ENCODE measurements at places on chromosomes 3 and 15. TPM values are rescaled to one million over a fixed set of nuclear protein-coding genes. Genes with fewer than 3 reads are reported as not detected.
A peak's percentile ranks its signal among the peaks of the same experiment; 100 is the strongest.

DNA sequence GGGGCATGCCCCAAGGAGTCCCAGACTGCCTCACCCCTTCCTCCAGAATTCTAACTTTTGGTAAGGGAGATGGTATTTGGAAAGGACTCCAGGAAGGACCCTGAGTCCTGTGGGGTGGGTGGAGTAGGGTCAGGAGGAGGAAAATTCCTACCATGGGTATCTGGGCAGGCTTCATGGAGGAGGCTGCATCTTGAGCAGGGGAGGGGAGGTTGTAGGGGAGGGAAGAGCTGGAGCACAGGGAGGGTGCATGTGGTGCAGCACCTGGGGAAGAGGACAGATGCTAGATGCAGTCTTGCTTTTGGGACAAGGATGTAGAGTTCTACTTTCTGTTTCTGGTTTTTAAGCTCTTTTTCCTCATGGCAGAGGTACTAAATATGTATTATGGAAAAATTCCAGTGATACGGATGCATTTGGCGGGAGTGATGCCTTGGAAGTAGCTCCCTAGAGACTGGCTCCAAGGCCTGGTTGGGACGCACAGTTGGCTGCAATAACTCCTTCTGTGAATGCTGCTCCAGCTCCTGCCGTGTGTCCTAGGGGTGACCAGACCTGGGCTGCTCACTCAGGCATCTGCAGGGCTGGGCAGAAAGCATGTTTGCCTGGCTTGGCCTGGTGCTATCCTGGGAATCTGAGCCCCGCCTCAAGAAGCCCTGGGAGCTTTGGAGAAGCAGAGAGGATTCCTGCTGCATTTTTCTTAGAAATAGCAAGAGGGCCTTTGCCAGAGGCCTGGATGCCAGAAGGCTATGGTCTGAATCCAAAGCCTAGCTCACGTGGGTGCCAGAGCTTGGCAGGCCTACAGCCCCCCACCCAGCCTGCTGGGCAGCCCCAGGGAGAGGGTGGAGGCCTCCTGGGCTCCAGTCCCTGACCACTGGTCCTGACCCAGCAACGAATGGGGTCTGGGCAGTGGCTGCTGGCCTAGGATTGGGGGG is 10.1 kb downstream of the SEMA3F start:
- peak; percentile 43 for DNase-seq

- DNase-seq = no peak
These were observed 17.6 kb upstream of the ACTL6A start for GRCh38 chr3:179544981-179545645.

GRCh38 chr3:152622811-152623167 is 212.1 kb upstream of the P2RY1 start:
- no peak for DNase-seq

- DNase-seq = no peak
These were observed 10.5 kb upstream of the SH3GL3 start for GRCh38 chr15:83436513-83437158.

ARGFX gene
- total RNA-seq = not detected

- DNase-seq = no peak
These were observed 41.3 kb downstream of the FAM3D start for GRCh38 chr3:58625196-58625824.

Measured in stomach (tissue), 19 donors.